Activated T-helper 17 cell treated with anti-CD3 and anti-CD28 coated beads, Interleukin-2, amount 50 U/mL, for 72 hours (primary cell): ENCODE measurements at places on chromosomes 12 and 14.

DNA sequence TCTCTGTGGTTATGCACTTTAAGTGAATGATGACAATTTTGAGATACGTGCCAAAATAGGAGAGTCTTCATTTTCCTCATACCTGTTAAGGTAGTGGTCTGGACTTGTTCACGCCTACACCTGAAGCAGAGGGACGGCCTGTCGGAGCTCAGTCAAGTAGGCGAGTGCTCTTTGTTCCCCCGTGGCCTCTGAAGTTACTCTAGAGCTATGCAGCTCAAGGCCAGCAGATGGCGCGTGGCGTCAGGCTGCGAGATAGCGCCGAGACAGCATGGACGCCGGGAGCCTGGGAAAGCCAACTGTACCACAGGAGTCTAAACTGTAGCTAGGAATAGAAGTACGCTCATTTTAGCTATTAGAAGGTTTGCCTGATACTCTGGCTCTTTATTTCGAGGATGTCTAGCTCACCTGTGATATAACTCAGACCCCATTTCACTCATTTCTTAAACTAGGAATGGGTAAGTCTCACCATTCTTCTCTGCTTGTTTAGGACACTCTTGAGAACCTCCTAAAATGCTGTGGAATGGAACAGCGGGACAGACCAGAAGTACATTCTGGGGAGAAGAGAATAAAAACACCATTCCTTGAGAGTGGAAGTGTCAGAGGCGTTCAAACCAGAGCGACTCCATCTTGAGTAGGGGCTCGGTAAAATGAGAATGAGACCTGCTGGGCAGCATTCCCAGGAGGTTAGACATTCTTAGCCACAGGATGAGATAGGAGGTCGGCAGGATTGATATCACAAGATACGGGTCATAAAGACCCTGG is 267.4 kb upstream of the HMGA2 start:
- H3K4me1 ChIP-seq = no peaks in the 10 kb centered on the region
- H3K4me3 ChIP-seq = no peak overlapping the region
- H3K27ac ChIP-seq = no peak overlapping the region

- H3K4me3 ChIP-seq = no peak overlapping the region
- H3K36me3 ChIP-seq = no peaks in the 10 kb centered on the region
- no peak overlapping the region for H3K27ac ChIP-seq
- H3K27me3 ChIP-seq = peaks cover 4% of the 10 kb centered on the region
- H3K4me1 ChIP-seq = peaks cover 6% of the 10 kb centered on the region
- peak; percentile 97 for ATAC-seq
Observed at GRCh38 chr14:99863059-99863458, 69.8 kb downstream of the EML1 start.

DNA sequence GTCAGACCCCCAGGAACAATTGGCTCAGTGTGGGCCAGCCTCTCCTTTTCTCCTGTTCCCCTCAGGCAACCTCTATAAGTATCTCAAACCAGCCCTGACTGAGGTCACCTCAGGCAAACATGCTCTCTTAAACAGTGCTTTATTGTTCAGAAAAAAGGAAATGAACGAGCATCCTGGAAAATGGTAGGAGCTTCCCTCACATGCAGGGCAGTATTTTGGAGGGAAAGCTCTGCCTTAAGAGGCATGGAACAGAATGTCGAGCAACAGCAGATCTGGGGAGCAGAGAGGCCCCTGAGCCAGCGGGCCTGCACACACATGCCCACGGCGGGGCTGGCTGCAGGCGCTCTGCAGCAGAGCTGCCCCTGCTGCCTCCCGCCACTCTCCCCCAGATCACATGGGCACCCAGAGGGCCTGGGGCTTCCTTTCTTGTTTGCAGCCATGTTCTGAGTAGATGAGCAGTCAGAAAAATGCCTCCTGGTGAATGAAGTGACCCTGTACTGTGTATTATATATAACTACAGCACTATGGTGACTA is 42.0 kb downstream of the MOK start:
- no peak for ATAC-seq
- no peak overlapping the region for H3K27ac ChIP-seq
- H3K4me1 ChIP-seq = no peaks in the 10 kb centered on the region
- peaks cover 4% of the 10 kb centered on the region for H3K27me3 ChIP-seq
- no peaks in the 10 kb centered on the region for H3K36me3 ChIP-seq
- H3K4me3 ChIP-seq = no peak overlapping the region

GRCh38 chr12:53561590-53561953 is 54.3 kb upstream of the NPFF start:
- H3K4me3 ChIP-seq = peak overlapping the region; percentile 23
- peaks cover 8% of the 10 kb centered on the region for H3K36me3 ChIP-seq
- ATAC-seq = peak; percentile 98
- no peaks in the 10 kb centered on the region for H3K27me3 ChIP-seq
- H3K27ac ChIP-seq = peak overlapping the region; percentile 79

- H3K27me3 ChIP-seq = no peaks in the 10 kb centered on the region
- no peak overlapping the region for H3K4me3 ChIP-seq
- peaks cover 19% of the 10 kb centered on the region for H3K4me1 ChIP-seq
- peak overlapping the region; percentile 39 for H3K27ac ChIP-seq
- no peak for ATAC-seq
Observed at GRCh38 chr14:77306416-77306815, 14.3 kb downstream of the POMT2 start.

DNA sequence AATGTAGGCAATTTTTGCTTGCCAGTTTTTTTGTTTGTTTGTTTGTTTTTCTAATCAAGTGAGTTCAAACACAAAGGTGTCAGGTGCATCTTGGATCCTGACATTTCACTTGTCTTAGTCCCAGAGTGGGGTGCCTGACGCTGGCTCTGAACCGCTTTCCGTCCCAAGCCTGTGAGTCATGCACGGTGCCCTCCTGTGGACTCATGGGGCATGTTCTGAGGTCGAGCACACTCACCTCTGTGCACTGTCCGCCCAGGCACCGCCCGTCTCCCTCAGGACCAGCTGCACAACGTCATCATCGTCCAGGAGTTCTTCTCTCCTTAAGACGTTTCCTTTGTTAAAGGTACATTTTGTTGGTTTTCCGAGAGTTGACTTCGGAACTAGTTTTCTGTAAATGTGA is 98.2 kb downstream of the GLT1D1 start:
- peaks cover 4% of the 10 kb centered on the region for H3K4me1 ChIP-seq
- H3K4me3 ChIP-seq = no peak overlapping the region
- H3K27ac ChIP-seq = no peak overlapping the region
- H3K27me3 ChIP-seq = peaks cover 7% of the 10 kb centered on the region

- H3K4me3 ChIP-seq = no peak overlapping the region
- ATAC-seq = no peak
- H3K27me3 ChIP-seq = no peaks in the 10 kb centered on the region
- H3K36me3 ChIP-seq = no peaks in the 10 kb centered on the region
- H3K4me1 ChIP-seq = peaks cover 4% of the 10 kb centered on the region
Observed at GRCh38 chr12:54926246-54926645, 58.3 kb downstream of the TESPA1 start.

DNA sequence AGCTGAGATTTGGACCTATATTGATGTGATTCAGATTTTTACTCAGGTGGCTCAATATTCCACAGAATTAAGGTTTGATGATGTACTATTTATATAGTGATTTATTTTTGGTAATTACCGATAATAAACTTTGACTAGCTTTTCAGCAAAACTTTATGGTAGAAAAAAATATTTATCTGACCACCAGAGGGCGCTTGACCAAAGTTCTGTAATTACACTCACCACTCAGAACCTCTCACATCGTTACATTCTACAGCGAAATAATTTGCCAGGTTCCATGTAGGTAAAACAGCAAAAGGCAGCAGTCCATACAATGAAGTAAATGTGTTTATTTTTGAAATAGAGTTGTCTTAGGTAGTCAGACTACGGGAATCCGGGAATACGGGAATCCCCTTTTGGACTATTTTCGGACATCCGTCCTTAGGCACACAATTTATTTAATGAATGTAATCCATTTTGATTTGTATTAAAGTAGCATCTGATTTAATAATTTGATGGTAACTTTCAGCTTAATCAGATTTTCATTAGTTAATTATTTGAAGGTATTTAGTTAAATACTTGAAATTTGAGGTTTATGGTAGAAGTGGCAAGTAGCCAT is 143.0 kb upstream of the DDHD1 start:
- no peak overlapping the region for H3K27ac ChIP-seq
- no peak for ATAC-seq
- H3K4me3 ChIP-seq = no peak overlapping the region
- H3K4me1 ChIP-seq = no peaks in the 10 kb centered on the region
- no peaks in the 10 kb centered on the region for H3K36me3 ChIP-seq

DNA sequence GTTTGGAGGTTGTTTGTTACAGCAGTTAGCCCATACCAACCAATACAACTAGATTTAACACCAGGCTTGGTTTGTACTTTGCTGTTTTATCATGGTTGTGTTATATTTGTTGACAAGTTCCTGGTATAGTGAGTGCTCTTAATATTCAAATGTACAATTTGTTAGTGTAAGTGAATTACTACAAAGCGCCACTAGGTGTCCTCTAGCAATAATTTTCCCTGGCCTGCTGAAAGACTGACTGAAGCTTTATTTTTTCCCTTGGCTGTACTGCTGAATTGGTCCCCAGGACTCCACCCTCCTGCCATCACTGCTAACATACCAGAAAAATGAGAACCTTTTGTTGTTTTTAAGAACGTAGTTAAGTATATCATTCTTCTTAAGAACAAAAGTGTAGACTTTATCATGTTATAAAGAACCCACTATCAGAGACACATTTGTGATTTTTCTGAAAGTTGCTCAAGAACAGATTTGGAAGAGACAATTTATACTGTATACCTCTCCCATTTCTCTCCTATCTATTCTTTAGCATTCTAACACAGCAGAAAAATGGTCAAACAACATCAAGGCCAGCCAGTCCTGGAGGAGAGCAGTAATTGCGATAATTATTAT is 75.3 kb upstream of the FAR2 start:
- no peaks in the 10 kb centered on the region for H3K4me1 ChIP-seq
- no peak overlapping the region for H3K4me3 ChIP-seq
- no peaks in the 10 kb centered on the region for H3K36me3 ChIP-seq
- ATAC-seq = peak; percentile 55

GRCh38 chr12:57726151-57726883 is 12.2 kb downstream of the AGAP2 start:
- peak overlapping the region; percentile 64 for H3K4me3 ChIP-seq
- H3K27ac ChIP-seq = peak overlapping the region; percentile 64
- H3K27me3 ChIP-seq = no peaks in the 10 kb centered on the region
- ATAC-seq = peak; percentile 63
- H3K4me1 ChIP-seq = peaks cover 16% of the 10 kb centered on the region
- peaks cover 68% of the 10 kb centered on the region for H3K36me3 ChIP-seq

- peaks cover 11% of the 10 kb centered on the region for H3K4me1 ChIP-seq
- no peak for ATAC-seq
- no peak overlapping the region for H3K4me3 ChIP-seq
Observed at GRCh38 chr12:50627491-50627890, 122.7 kb downstream of the DIP2B start.

DNA sequence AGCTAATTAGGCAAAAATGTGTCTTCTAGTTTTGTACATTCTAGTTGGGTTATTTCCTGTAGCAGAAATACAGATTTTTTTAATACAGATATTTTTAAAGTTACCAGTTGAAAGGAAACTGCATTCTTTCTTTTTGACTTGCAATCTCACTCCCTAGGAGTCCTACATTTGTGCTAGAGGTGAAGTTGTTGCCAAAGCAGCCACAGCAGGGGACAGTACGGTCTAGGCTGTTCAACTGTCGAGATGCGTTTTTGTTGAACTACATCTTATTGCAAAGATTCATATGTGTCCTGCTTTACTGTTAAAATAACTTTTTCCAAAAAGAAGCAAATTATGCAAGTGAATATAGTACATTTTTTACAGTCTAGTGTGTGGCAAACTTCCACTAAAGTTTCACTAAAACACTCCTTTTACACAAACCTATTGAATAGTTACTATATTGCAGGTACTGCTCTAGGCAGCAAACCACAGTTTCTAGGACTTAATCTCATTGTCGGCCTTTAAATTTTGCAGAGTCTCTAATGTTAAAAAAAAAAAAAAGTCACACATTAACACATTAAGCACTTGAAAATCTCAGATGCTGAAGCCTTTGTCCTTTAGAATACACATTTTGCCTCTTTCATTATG is 30.2 kb upstream of the SRGAP1 start:
- ATAC-seq = peak; percentile 5
- H3K4me1 ChIP-seq = peaks cover 8% of the 10 kb centered on the region
- H3K27me3 ChIP-seq = no peaks in the 10 kb centered on the region

DNA sequence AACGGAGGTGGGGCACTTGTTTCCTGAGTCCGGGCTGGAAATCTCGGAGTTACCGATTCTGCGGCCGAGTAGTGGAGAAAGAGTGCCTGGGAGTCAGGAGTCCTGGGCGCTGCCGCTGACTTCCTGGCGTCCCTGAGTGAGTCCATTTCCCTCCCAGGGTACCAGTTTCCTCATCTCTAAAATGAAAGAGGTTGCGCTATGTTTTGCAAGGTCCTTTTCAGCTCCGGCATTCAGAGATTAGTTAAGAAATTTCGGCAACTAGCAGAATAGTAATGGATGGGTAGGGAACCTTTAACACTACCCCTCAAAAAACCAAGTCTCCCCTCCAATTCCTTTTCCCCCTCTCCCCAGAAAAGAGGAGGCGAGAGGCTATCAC is 724 bp downstream of the BLOC1S1 start:
- H3K27me3 ChIP-seq = no peaks in the 10 kb centered on the region
- no peak for ATAC-seq
- peak overlapping the region; percentile 98 for H3K27ac ChIP-seq
- H3K36me3 ChIP-seq = peaks cover 12% of the 10 kb centered on the region
- H3K4me1 ChIP-seq = peaks cover 23% of the 10 kb centered on the region

- H3K27ac ChIP-seq = no peak overlapping the region
- no peaks in the 10 kb centered on the region for H3K27me3 ChIP-seq
- no peaks in the 10 kb centered on the region for H3K36me3 ChIP-seq
- H3K4me1 ChIP-seq = no peaks in the 10 kb centered on the region
- no peak overlapping the region for H3K4me3 ChIP-seq
Observed at GRCh38 chr14:33039311-33039710, 100.6 kb downstream of the NPAS3 start.

- no peaks in the 10 kb centered on the region for H3K4me1 ChIP-seq
- peak overlapping the region; percentile 92 for H3K4me3 ChIP-seq
- peak; percentile 84 for ATAC-seq
- no peaks in the 10 kb centered on the region for H3K36me3 ChIP-seq
Observed at GRCh38 chr12:96719660-96720362, 187.2 kb upstream of the NEDD1 start.

DNA sequence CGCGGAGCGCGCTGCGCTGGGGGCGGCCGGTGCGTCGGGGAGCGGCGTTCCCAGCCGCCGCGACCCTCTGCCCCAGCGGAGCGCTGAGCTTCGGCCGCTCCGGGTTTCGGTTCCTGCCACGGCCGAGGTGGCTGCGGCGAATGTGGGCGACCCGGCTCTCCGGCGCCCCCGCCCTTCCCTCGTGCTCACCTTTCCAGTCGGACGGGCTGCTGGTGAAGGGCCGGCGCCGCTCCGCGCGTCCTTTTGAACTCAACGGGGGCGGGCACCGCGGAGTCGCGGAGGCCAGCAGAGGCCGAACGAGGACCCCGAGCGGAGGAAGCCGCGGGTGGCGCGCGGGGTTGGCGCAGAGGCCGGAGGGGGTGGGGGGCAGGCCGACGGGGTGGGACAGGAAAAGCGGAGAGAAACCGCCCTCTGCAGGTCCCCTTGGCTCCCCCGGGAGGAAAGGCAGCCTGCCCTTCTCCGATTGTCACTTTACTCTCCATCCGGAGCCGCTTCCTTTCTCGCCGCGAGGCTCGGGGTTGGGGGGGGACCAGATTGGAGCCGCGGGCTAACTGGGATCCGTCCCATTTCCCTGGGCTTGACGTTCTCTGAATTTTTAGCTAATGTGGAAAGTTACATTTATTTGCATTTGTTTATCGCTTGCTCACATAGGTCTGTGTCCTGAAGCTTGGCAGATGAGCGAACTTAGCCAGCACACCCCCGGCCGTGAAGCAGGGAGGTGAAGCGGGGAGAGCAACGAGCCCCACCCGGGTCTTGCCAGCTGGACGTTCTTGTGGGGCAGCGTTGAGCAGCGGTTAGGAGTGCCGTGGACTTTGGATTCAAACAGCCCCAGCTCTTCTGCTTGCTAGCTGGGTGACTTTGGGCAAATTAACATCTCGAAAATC is at the start of gene SMAGP:
TSS of gene SMAGP (minus strand) at position 349 of the 884 bp plus-strand sequence. CDS start 1,137 bp downstream, outside the sequence.
- ATAC-seq = peak; percentile 32
- H3K36me3 ChIP-seq = no peaks in the 10 kb centered on the region
- peak within 1 kb of the TSS; percentile 90 for H3K4me3 ChIP-seq
- H3K27me3 ChIP-seq = no peaks in the 10 kb centered on the region
- peak within 1 kb of the TSS; percentile 53 for H3K27ac ChIP-seq
